ENCODE measurements at places on chromosomes 7 and 10. TPM values are rescaled to one million over a fixed set of nuclear protein-coding genes. Genes with fewer than 3 reads are reported as not detected.

DNA sequence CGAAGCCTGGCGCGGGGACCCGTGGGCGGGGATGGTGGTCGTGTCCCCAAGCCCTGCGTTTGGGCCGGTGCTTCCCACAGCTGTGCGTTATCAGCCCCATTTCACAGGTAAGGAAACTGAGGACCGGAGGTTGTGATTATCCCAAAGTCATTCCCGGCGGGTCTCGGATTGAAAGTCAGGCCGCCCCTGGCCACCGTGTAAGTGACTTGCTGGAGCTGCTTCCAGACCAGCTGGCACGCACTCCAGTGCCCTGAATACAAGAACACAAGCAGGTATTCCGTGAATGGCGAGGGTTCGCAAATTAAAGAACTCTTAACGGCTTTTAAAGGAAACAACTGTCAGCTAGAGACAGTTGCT lies 675 bp upstream of the ATE1 start:
- DNase-seq, result no peak

- DNase-seq, result peak; percentile 16
Observed at GRCh38 chr7:149741629-149742028, 31.8 kb downstream of the ZNF467 start.

- DNase-seq, result no peak
Observed at GRCh38 chr10:29715296-29715695, 80.5 kb upstream of the SVIL start.

DNA sequence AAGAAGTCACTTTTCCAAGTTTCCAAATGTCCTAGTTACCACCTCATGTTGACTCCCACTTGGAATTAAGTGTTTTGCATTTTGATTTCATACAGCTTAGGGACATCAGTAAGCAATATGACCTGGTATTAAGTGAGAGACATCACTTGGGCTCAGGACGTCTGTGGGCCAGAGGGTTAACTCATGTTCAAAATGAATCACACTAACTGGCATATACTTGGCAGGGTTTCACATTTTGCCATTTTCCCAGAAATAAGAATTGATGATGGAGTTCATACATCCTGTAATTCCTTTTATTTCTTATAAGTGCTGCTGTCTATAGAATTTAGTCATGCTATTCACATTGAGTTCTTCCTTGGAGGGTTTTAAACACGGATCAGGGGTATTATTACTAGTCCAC lies 516.5 kb downstream of the PHTF2 start:
- no peak for DNase-seq

GRCh38 chr7:73647725-73648592 lies 19.7 kb upstream of the VPS37D start:
- no peak for DNase-seq

- DNase-seq, result no peak
Observed at GRCh38 chr10:130430291-130430690, 294.1 kb downstream of the GLRX3 start.

DNA sequence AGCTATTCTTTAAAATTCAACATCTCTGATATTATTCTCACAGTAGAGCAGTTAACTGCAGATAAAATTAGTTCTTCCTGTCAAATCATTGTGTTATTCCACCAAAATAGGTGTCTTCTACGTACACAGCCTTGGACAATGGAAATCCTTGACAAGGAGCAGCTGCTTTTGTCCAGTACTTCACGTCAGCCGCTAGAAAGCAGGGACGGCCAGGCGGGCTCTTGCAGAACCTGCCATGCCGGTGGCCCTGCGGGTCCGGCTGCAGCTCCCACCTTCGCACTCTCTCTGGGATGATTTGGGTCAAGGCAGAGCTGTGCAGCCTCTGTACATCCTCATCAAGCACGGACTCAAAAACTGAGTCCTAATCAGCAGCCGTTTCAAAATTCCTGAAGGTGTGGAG lies 2.2 kb upstream of the FOXI2 start:
- DNase-seq, result no peak

GRCh38 chr7:68295386-68295785 lies 1298.8 kb downstream of the TYW1 start:
- no peak for DNase-seq

DNA sequence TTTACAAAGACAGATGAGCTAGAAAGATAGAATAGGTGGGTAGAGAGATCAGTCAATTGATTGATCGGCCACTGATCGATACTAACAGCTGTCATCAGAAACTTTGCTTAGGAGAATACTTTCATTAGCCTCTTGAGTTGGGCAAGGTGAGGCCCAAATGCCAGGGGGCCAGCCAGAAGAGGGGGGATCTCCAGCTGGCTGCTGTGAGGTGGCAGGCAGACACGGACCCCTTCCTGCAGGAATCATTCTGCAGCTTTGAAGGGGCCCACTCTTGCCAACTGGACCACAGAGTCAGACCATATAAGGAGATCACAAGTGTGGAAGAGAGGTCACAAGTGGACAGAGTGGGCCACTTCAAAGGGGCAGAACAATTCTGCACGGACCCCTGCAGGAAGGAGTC lies 62.9 kb upstream of the DOCK1 start:
- DNase-seq, result no peak

- DNase-seq, result no peak
Observed at GRCh38 chr7:68005992-68006391, 1009.4 kb downstream of the TYW1 start.

DNA sequence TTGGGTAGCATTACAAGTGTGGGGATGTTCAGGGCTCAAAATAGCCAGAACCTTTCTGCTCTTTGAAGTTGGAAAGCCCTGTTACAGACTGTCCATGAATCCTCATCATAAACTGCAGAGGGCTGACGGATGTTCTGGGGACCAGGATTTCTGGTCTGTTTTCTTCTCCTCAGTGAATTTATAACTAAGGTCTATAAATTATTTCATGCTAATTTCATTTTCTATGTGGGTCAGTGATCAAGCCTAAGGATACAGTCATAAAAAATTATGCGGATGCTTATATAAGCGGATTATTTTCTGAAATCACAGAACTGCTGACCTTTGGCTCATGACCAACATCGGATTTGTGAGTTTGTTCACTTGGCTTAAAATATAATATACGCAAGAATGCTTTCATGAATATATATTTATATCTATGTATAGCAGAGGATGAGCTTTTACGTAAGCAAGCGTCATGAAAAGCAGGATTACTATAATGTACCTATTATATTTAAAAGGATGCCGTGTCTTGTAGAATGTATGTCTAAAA lies 263.7 kb downstream of the GLI3 start:
- no peak for DNase-seq

DNA sequence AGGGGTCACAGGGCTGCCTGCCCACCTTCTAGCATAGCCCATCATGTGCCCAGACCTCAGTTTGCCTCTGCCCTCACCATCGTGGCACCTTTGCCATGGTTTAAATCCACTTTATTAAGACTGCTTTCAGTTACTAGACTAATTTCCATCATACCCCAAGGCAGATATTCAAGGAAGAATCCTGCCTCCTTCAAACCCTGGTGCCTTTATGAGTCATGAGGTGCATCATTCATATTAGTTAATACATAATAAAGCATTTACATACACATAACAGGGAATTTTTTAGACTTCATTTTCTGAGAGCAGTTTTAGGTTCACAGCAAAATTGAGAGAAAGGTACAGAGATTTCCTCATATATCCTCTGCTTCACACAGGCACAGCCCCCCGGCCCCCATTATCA lies 62.8 kb downstream of the CXCL12 start:
- DNase-seq, result no peak

- DNase-seq, result no peak
Observed at GRCh38 chr7:90968871-90969270, 295.4 kb upstream of the FZD1 start.

DNA sequence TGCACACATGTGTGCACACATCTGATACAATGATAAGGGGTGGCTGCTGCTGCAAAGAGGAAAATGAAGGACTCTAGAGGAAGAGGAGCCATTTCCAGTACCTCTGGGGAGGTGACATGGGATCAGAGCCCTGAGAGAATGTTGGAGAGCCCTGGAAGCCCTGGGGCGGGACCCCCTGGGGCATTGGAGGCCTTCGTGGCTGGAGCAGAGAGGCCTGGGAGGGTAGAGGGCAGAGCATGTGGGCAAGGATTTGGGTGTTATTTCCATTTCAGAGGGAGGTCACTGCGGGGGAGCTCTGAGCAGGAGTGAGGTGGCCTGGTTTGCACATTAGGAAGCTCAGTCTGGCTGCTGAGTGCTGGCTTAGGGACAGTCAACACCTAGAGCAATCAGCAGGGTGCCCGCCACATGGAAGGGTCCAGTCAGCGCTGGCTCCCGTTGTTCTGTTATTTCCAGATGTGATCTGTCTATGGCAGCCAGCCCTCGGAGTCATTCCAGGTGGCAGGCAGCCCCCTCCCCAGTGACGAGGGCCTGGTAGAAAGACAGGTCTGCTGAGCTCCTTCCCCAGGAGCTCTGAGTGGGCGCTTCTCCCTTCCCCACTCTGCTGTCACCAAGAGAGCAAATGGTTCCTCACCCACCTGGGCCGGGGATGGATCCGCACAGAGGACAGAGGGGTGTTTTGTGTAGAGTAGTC lies 24.1 kb upstream of the BTBD16 start:
- no peak for DNase-seq

DNA sequence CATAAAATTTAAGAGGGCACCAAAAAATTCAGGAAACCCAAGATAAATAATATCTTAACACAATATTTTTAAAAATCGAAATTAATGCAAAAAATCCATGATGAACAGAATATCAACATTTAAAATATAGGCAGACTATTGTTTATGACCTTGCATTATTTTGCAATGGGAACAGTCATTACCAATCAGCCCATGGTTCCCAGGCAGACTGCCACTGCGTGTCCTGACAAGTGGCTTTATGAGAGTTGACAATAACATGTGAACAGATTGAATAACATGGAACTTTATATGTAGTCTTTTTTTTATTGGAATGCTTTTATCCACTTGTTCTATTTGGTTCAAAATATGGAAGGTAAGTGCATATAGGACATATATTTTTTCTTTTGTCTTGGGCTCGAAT lies 3.1 kb upstream of the AVPI1 start:
- DNase-seq, result no peak

- DNase-seq, result no peak
Observed at GRCh38 chr7:120582916-120583315, 275.0 kb downstream of the TSPAN12 start.

DNA sequence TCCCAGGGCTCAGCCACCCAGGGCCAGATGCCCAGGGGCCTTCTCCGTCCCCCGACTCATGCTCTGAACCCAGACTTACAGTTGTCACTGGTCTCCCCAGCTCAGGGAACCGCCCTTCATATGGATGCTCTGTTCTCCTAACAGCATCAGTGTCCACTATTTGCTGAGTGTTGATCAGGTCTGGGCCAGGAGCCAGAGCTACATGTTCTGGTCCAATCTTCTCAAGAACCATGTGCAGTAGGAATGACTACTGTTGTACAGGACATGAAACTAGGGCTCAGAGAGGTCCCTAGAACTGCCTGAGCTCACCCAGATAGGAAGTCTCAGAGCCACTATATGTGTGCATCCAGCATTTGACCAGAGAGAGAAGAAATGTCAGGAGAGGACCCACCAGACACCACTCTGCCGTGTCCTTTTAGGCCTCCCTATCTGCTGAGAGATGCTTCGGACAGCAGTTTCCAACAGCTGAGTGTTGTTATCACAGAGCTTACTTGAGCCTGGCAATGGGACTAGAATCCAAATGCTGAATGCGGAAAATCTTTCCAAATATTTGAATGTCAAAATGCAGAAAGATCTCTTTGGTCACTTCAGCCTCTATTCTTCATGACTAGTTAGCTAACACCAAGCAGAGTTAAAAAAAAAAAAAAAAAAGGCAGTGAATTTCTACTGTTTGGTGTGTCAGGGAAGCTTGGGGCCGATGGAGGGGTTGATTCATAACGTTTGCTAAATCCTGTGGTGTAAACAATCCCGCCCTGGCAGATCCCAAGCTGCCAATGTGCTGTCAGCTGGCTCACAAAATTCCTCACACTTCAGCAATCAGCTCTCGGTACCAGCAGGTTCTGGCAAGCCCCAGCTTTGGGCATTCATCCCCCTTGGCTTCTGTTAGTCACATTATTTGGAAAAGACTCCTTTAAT lies 246.1 kb downstream of the TNS3 start:
- DNase-seq, result no peak

- no peak for DNase-seq
Observed at GRCh38 chr7:17677408-17677807, 262.9 kb downstream of the SNX13 start.

DNA sequence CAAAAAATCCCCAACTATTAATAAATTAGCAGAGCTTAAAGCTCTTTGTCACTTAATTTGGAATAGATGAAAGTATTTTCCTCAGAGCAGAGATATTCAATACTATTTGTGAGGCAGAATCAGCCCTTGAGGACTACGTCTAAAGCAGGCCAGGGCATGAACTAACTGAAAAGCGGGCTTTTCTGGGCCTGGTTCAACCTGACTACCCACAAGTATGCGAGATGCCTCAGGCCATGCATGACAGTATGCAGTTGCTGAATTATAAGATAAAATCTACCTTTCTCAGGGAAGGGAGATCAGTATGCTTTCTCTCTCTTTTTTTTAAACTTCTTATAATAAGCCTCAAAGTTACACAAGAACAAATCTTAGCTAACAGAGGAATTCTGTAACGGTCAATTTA lies 20.1 kb downstream of the TMEM168 start:
- DNase-seq, result no peak

DNA sequence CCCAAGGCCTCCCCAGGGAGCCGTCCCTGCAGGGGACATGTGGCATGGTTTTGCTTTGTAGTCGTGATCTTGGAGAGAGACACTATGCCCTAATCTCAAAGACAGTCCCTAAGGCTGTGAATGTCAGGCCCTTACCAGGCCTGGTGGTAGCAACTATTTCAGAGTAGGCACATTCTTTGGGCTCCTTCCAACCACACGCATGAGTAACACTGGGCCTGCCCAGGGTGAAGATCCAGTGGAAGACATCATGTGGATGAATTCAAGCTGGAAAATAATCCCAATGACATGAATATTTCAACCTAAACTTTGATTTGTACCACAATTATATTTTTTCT lies 39.5 kb upstream of the INSIG1 start:
- DNase-seq, result peak; percentile 33

NRCAM gene
- 45.7 TPM for total RNA-seq

GBX1 gene
- not detected for total RNA-seq

ZWINT gene
- total RNA-seq, result 104 TPM

LFNG gene
- total RNA-seq, result 11.7 TPM

CPA2 gene
- 0.26 TPM for total RNA-seq

CLDN12 gene
- total RNA-seq, result 32.9 TPM

IQCE gene
- total RNA-seq, result 42.8 TPM

CCDC3 gene
- 3.0 TPM for total RNA-seq

ABCC2 gene
- 1.3 TPM for total RNA-seq

ADRA2A gene
- not detected for total RNA-seq

DUS4L gene
- 12.6 TPM for total RNA-seq

BTBD16 gene
- total RNA-seq, result not detected

JAKMIP3 gene
- 2.0 TPM for total RNA-seq
